ENCODE measurements at places on chromosomes 3 and 15. TPM values are rescaled to one million over a fixed set of nuclear protein-coding genes. Genes with fewer than 3 reads are reported as not detected.

The DLL4 gene
- 9.4 TPM for total RNA-seq

The GATA2 gene
- 2.0 TPM for total RNA-seq

The IMPDH2 gene
- 196 TPM for total RNA-seq

The MGLL gene
- 123 TPM for total RNA-seq

The LRRC31 gene
- total RNA-seq, result not detected

The ILDR1 gene
- not detected for total RNA-seq

The PSMA4 gene
- 263 TPM for total RNA-seq

The PSTPIP1 gene
- total RNA-seq, result not detected

The GOLGA8K gene
- not detected for total RNA-seq

The CLEC3B gene
- not detected for total RNA-seq

The ANKUB1 gene
- total RNA-seq, result not detected

Measured in placental pericyte (primary cell).